ENCODE measurements at places on chromosomes 2 and 18.
A peak's percentile ranks its signal among the peaks of the same experiment; 100 is the strongest.

GRCh38 chr18:58495207-58495606 lies 133.7 kb downstream of the ALPK2 start:
- DNase-seq: no peak

- no peak for DNase-seq
Measured at GRCh38 chr2:23250371-23250770, 134.6 kb upstream of the KLHL29 start.

GRCh38 chr2:135925571-135925970 lies 49.3 kb upstream of the MCM6 start:
- no peak for DNase-seq

GRCh38 chr2:172647439-172647838 lies 88.2 kb upstream of the RAPGEF4 start:
- no peak for DNase-seq

DNA sequence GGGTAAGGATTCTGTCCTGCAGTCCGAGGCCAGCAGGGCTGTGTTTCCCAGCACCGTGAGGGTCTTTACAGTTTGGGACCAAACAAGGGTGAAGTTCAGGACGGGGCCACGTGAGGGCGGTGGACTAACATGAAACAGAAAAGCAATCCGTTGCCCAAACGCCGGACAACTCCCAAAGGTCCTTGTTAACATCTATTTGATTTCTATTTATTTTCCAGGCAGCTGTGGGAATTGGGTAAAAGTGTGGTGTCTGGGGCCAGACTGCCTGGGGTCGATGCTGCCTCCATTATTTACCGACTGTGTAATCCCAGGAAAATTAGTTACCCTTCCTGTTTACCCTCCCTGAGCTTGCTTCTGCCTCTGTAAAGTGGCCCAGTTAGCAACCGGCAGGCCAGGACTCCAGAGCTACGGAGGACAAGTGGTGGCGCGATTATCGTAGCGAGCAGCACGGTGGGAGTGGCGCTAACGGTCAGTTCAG lies 66.3 kb upstream of the TCF7L1 start:
- peak; percentile 33 for DNase-seq
